ENCODE measurements at places on chromosomes 6 and 20.

DNA sequence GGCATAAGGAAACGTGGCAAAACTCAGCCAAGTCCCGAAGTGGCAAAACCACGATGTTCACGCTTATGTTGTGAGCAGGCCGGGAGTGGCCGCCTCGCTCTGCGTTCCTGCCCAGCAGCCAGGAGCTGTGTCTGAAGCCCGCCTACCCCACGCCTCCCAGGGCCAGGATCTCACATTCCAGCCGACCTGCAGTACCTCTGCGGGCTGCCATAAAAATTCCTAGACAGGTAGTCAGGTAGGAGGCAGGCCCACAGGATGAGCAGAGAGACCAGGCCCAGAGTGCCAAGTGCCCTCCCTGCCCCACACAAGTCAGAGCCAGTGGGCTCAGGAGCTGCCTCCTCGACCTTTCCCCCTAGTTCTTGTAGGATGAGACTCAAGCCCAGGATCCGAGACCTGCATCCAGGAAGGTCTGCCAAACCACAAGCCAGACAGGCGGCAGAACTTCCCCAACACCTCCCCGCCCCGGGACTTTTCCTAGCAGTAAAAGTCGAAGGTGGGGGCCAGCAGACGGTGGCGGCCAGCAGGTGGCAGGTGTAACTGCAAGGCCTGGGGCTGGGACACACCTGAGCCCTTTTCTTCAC lies 16.7 kb downstream of the PMEPA1 start:
- no peak for DNase-seq

GRCh38 chr6:130776287-130776925 lies 50.8 kb upstream of the SMLR1 start:
- no peak for DNase-seq

DNA sequence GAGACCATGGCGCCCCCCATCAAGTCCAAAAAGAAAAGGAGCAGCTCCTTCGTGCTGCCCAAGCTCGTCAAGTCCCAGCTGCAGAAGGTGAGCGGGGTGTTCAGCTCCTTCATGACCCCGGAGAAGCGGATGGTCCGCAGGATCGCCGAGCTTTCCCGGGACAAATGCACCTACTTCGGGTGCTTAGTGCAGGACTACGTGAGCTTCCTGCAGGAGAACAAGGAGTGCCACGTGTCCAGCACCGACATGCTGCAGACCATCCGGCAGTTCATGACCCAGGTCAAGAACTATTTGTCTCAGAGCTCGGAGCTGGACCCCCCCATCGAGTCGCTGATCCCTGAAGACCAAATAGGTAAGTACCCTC lies 41.7 kb upstream of the NAA20 start:
- DNase-seq = no peak

- no peak for DNase-seq
Measured at GRCh38 chr6:163253556-163254213, 160.8 kb upstream of the QKI start.

DNA sequence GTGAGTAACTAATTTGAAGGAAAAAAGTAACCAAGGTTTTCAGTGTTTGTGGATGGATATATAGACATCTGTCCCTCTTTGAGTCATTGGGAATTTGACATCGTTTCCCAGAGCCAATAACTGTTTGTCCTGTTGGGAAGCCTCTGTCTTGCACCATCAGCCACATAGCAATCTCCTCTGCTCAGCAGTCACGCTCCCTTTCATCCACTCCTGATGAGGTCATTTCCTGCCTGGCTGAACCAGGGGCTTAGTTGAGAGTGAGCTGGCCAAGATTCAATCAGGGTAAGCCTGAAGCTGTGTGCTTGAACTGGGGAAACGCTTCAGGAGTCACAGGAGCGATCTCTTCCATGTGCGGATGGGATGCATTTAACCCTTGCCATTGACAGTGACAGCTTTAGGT lies 121.5 kb upstream of the FOXQ1 start:
- peak; percentile 85 for DNase-seq

DNA sequence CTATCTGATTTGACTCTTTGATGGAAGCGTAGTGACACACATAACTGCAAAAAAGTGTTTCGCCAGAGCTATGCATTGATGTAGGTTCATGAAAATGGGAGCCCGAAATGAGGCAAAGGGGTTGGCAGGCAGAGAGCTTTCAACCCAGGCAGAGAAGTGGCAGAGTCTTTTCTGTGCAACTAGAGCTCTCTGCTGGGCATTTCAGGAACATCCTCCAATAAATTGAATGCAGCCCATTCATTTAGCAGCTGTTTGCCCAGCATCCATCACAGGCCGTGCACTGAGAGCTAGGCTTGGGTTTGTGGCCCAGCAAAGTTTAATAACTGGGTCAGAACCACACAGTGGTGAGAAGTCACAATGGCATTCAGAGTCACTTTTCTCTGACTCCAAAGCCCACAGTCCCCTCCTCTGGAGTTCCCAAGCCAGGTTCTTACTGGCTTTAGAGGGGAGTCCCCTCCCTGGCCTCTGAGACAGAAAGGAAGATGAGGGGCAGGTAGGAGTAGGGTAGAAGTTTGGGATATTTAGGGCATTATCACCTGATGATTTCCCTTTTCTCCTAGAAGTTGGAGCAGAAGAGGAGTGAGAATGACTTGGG lies 31.8 kb upstream of the ELMO2 start:
- DNase-seq = peak; percentile 65

GRCh38 chr6:77880501-77880900 lies 227.7 kb downstream of the MEI4 start:
- no peak for DNase-seq

- DNase-seq = no peak
Measured at GRCh38 chr20:49631061-49631716, 63.3 kb upstream of the PTGIS start.

GRCh38 chr6:53943395-53943794 lies 148.6 kb downstream of the LRRC1 start:
- no peak for DNase-seq

GRCh38 chr6:32790306-32790705 lies 26.5 kb downstream of the HLA-DOB start:
- no peak for DNase-seq

DNA sequence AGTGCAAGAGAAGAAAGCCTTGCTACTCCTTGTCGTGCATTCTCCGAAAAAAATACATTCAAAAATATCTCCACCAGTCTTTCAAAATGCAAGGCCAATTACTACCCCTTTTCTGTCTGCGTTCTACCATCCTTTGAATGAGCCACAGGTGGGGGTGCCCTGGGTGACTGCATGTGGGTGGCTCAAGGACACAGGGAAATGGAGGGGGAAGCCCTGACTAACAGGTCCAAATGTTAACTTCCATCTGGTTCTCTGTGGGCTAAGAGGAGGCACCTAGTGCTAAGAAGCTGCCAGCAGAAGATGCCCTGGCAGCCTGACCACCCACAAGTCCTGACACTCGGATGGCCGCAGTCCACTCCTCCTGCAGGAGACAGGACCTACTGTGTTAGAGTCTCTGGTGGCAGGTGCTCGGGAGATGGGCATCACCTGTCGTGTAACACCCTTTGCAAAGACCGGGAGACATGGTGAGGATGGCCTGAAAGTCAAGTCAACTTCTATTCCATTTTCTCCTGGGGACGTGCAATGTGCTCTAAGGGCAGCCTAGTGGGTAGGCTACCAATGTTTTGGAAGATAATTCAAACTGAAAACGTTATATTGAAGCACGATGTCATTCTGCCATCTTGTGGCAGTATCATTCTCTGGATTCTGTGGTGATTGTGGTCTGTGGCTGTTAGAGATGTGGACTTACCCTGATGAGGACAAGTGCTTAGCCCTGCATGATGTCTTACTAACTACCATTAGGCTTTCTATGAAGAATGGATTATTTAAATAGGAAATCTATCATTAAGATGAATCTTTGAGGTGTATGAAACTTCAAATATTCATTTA lies 27.4 kb upstream of the IGF2R start:
- DNase-seq = peak; percentile 14

GRCh38 chr6:119162134-119162775 lies 83.8 kb upstream of the FAM184A start:
- no peak for DNase-seq

GRCh38 chr6:140050101-140050995 lies 675.9 kb upstream of the CITED2 start:
- peak; percentile 14 for DNase-seq

GRCh38 chr6:169240591-169241390 lies 12.9 kb downstream of the THBS2 start:
- DNase-seq = peak; percentile 56

- peak; percentile 47 for DNase-seq
Measured at GRCh38 chr20:667351-668034, 8.1 kb downstream of the SCRT2 start.

GRCh38 chr20:24762791-24763350 lies 186.2 kb upstream of the CST7 start:
- no peak for DNase-seq

- no peak for DNase-seq
Measured at GRCh38 chr6:79134699-79135474, 56.8 kb upstream of the PHIP start.

- no peak for DNase-seq
Measured at GRCh38 chr6:5453546-5453945, 192.2 kb downstream of the FARS2 start.

DNA sequence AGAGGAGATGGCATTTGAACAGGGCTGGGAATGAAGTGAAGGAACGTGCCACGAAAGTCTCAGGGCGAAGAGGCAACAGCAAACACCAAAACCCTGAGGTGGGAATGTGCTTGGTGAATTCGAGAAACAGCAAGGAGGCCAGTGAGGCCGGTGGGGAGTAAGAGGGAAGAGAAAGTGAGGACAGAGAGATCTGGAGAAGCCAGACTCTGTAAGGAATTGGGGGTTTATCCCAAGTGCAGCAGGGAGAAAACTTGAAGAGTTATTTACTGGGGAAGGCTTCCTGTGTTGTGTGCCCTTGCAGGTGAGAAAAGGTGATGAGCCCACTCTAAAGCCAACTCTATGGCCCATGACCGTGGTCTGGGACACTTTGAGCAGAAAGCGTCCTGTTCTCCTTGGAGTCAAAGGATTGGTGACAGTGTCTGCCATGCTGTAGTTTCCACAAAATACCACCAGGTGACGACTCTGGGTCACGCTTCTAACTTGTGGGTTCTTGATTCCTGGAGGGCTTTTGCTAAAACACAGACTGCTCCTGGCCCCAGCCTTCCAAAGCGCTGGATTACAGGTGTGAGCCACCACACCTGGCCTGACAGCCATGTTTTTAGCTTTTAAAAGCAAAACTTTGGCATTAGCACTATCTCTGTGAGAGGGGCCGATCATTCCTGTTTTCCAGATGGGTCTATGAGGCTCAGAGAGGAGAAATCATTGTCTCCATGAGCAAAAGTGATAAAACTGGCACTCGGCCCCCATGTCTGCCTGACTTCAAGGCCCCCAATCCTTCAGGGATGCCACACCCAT lies 18.0 kb upstream of the CSNK2A1 start:
- peak; percentile 82 for DNase-seq

DNA sequence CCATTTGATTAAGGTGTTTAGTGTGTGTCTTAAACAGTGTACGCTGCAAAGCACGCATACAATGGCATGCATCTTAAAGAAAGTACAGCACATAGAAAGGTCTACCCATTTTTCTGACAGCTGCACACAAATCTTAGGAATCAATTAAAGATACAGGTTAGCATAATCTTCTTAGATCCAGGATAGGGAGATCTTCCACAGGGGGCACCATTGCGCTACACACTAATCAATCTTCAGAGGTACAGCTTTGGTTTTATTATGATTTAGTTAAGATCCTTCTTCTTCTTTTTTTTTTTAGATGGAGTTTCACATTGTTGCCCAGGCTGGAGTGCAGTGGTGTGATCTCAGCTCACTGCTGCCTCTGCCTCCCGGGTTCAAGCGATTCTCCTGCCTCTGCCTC lies 63.7 kb upstream of the BEND3 start:
- peak; percentile 15 for DNase-seq

DNA sequence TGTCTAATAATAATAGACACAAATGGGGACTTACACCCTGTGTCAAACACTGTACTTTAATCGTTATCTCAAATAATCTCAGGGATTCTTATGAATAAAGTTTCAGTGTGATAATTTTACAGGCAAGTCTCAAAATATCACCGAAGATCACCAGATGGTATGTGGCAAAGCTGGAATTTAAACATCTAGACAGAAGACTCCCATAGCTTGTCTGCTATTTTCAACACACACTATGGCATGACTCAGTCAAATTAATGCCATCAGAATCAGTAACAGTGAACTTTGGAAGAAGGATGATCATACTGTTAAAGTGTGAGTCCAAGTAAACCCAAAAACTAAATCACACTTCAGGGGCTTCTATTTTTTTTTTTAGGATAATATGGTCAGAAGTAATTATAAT lies 867.6 kb upstream of the FLRT3 start:
- no peak for DNase-seq

- no peak for DNase-seq
Measured at GRCh38 chr6:83873869-83874268, 14.4 kb downstream of the CYB5R4 start.

- DNase-seq = no peak
Measured at GRCh38 chr20:59784365-59784764, 149.1 kb downstream of the SYCP2 start.

DNA sequence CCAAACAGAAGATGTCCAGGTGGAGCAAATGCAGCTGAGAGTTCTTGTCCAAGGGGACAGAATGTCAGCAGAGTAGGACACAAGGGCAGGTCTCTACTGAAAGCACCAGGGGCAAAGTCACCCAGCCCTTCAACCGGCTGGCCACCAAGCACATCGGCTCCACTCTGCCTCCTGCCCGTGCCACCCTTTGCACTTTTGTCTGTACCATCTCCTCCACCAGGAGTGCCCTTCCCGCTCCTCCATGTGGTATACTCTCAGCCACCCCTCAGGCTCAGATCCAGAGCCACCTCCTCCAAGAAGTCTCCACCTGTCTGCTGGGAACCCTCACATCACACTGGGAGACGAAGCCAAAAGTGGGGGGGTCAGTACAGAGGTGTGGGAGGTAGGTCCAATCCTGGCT lies 4.1 kb upstream of the HSPA12B start:
- no peak for DNase-seq

DNA sequence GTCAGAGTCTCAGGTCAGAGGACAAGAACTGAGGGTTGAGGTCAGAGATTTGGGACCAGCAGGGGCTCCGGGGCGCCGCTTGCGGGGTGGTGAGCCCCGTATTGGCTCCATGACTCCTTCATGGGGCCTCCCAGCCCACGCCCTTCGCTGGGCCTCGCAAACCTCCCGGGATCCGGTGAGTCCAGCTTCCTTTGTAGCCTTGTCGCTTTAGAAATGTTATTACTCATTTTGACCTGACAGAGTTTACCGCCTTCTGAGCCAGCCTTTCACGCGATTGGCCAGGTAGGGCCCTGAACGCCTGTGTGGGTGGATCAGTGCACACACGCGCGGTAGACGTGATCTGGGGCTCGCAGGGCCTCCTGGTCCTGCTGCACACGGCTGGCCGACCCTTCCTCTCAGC lies 181.1 kb downstream of the ERMARD start:
- DNase-seq = no peak

All from RKO (cell line).